ENCODE measurements at places on chromosomes 16 and 17.

DNA sequence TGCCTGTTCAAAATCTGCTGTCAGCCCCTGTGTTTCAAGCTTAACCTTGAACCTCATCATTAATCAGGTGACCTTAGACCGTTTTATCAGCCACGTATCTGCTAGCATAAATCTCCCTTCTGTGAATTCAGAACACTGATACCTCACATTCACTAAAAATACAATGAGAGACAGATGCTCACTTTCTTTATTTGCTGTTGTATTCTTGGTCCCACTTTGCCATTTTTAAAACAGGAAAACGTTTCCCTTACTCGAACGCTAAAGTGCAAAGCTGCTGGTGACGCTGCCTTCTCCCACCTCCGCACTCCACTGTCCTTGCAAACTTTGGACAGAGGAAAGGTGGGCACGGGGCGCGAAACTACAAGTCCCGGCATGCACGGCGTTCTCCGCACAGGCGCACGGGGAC is 220 bp upstream of the ARHGAP44 start:
- no peak for DNase-seq

DNA sequence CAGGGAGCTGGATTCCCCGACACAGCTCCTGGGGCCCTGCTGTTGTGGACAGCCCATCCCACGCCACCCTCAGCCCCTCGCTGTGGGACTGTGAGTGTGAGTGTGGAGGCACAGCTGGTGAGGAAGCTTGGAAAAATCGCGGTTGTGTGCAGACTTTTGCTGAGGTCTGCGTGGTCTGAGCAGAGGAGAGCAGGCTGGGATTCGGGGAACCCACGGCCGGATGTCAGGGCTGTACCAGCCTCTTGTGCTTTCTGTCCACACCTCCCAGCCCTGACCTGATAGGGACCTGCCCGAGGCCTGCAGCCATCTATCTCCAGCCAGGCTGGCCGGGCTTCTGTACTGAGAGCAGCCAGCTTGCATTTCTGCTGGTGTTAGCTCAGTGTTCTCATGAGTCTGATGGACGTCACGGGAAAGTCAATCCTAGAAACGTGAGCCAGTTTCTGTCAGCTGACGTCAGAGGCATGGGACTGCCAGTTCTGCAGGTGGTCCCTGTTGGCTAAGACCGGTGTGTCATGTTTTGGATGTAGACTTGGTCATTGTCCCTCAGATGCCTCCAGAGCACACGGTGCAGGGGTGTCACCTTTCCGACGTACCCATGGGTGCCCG is 72.8 kb upstream of the ZNF750 start:
- no peak for DNase-seq

DNA sequence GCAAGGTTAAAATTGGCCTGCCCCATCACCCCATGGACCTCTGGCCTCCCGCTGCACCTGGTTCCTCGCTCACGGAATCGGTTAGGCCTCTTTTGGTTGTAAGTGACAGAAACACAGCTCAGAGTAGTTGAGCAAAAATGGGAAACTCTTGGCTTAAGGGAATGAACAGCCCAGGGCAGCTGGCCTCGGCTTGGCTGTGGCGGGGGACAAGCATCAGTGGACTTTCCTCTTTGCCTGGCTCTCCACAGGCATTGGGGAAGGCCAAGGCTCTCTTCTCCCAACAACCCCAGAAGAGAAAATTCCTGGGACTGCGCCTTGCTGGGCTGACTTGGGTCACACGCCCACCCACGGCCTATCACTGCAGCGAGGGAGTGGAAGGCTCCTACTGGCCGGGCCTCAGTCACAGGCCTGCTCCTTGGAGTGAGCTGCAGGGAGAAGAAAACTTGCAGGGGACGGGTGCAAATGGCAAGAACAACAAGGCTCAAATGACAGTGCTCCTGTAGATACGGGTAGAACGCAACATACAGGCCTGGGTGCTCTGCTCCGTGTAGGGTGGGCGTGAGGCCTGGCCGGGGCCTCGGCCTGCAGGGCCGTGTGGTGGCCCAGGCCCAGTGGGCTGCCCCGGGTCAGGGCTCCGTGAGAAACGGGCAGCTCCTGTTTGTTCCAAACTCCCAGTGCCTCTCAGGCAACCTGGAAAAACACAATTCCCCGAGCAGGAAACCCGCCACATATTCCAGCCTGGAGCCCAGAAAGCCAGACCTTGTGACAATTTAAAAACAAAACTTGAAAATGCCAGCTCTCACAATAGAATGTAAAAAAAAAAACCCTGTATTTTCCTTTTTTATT is 25.0 kb upstream of the ATP2A3 start:
- no peak for DNase-seq

DNA sequence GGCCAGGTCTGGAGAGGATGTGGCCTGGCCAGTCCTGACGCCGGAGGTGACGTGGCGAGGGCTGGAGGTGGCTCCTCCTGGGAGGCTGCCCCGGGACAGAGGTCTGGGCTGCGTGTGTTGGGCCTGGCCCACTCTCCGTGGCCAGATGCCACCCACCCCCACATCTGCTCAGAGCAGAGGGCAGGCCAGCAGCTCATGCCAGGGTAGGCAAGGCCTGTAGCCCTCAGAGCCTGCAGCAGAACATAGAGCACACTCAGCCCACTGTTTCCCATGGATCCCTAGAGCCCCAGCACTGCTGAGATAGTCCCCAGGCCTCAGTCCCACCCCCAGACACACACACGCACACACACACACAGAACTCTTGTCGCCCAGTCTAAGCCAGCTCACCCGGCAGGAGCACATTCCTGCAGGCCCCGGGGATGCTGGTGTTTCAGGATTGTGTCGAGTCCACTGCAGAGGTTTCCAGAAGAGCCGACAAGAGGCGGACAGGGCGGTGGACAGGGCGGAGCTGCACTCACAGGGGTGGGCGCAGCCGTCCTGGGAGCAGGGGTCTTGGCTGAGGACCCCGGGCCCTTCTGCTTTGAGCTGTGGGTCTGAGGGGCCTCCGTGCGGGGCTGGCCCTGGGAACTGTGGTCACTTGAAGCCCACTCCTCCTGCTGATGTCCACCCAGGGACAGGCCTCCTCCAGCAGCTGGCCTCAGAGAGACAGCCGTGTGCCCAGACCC is 33.4 kb downstream of the SOX8 start:
- DNase-seq, result no peak

GRCh38 chr16:22373662-22374310 is 633 bp downstream of the CDR2 start:
- DNase-seq, result no peak

- no peak for DNase-seq
These were observed 47.2 kb downstream of the ANKRD11 start for GRCh38 chr16:89442990-89443726.

- no peak for DNase-seq
These were observed 410.7 kb downstream of the SHISA9 start for GRCh38 chr16:13312063-13312462.

- DNase-seq, result no peak
These were observed 2.1 kb downstream of the DHRS11 start for GRCh38 chr17:36593656-36594316.

GRCh38 chr16:19083670-19084069 is 16.3 kb downstream of the COQ7 start:
- DNase-seq, result no peak

DNA sequence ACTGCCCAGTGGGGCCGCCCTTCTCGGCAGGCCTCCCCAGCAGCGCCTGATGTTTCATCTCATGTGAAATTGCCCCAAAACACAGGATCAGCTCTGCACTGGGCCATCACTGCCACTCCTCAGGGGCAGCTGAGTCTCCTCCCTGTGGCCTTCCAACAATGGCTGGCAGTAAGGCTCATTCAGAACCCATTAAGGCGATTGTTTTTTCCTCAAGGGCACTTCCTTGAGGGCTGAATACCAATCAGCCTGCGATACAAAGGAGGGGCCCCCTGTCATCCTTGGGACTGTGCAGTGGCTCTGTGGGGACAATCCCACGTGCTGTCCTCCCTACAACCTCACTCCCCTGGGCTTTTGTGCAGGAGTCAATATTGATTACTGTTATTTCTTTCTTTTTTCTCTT is 47.5 kb downstream of the XYLT1 start:
- DNase-seq, result no peak

GRCh38 chr16:89155184-89155679 is 16.3 kb upstream of the CDH15 start:
- no peak for DNase-seq

Measured in stimulated activated CD4-positive, alpha-beta T cell treated with anti-CD3 and anti-CD28 coated beads, TNF-alpha, amount 100 ng/mL, for 48 hours (primary cell).